ENCODE measurements at places on chromosomes 13 and 19. TPM values are rescaled to one million over a fixed set of nuclear protein-coding genes. Genes with fewer than 3 reads are reported as not detected.

KIR3DL1 gene
- total RNA-seq: not detected

TJP3 gene
- total RNA-seq: 0.47 TPM

IL11 gene
- total RNA-seq: 11.3 TPM

EXOC3L2 gene
- total RNA-seq: 1.6 TPM

ZNF541 gene
- not detected for total RNA-seq

LILRA1 gene
- not detected for total RNA-seq

AP1M2 gene
- total RNA-seq: 36.9 TPM

SERPINE3 gene
- not detected for total RNA-seq

MEGF8 gene
- total RNA-seq: 28.8 TPM

GIPC3 gene
- 0.26 TPM for total RNA-seq

LILRA2 gene
- not detected for total RNA-seq

LIPE gene
- 1.6 TPM for total RNA-seq

CEACAM19 gene
- 12.6 TPM for total RNA-seq

ZNF536 gene
- total RNA-seq: not detected

SLITRK5 gene
- 0.64 TPM for total RNA-seq

SLC8A2 gene
- 0.37 TPM for total RNA-seq

ELOF1 gene
- total RNA-seq: 97.7 TPM

CCDC8 gene
- not detected for total RNA-seq

ADGRL1 gene
- total RNA-seq: 8.7 TPM

CLEC4G gene
- not detected for total RNA-seq

IL17D gene
- 1.3 TPM for total RNA-seq

POGLUT2 gene
- 6.9 TPM for total RNA-seq

PTPRH gene
- 4.5 TPM for total RNA-seq

UTP14C gene
- total RNA-seq: 7.8 TPM

KLK2 gene
- total RNA-seq: not detected

COL5A3 gene
- total RNA-seq: 3.8 TPM

PHF11 gene
- 5.9 TPM for total RNA-seq

GPC6 gene
- total RNA-seq: 7.2 TPM

PALM3 gene
- 2.1 TPM for total RNA-seq

LGALS7B gene
- total RNA-seq: 0.27 TPM

TNFSF13B gene
- 0.06 TPM for total RNA-seq

SULT2A1 gene
- total RNA-seq: not detected

C19orf67 gene
- not detected for total RNA-seq

DMKN gene
- total RNA-seq: 31.6 TPM

KIR2DL1 gene
- total RNA-seq: not detected

CLEC17A gene
- not detected for total RNA-seq

ZNF829 gene
- 0.44 TPM for total RNA-seq

DBP gene
- 1.7 TPM for total RNA-seq

SYMPK gene
- 44.8 TPM for total RNA-seq

ZNF90 gene
- total RNA-seq: not detected

TMEM221 gene
- 0.28 TPM for total RNA-seq

CEACAM5 gene
- total RNA-seq: 1.6 TPM

PODNL1 gene
- total RNA-seq: 1.2 TPM

ERICH4 gene
- total RNA-seq: not detected

TUBA3C gene
- not detected for total RNA-seq
